ENCODE measurements at places on chromosomes 5 and 9.

DNA sequence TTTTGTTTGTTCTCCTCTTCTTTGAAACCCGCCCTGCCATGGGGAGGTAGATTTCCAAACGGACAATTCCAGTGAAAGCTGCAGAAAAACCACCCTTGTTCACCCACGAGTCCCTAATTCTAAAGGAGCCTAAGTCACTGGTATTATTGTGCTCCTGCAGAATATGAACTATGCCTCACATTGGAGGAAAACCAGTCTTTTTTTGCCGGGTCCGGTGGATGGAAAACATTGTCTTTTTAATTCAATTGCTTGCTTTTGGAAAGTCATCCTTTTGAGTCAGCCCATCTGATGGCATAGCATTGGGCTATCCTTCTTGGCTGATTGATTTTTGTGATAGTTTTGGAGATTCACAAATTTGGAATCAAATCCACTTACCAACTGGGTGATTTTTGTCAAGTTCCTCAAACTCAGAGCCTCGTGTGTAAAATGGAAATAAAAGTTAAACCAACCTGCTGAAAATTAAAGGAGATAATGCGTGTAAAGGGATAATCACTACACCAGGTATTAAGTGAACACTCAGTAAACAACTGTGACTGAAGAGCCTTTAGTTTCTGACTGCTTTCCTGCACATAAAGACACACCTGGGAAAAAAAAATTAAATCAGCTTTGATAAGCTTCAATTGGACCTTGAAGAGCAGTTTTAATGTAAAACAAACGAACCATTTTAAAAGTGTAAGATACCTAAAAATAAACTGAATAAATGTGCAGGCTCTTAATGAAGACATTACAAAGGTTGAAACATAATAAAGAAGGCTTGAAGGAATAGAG is 780 bp upstream of the CCNJL start:
- no peak for DNase-seq

DNA sequence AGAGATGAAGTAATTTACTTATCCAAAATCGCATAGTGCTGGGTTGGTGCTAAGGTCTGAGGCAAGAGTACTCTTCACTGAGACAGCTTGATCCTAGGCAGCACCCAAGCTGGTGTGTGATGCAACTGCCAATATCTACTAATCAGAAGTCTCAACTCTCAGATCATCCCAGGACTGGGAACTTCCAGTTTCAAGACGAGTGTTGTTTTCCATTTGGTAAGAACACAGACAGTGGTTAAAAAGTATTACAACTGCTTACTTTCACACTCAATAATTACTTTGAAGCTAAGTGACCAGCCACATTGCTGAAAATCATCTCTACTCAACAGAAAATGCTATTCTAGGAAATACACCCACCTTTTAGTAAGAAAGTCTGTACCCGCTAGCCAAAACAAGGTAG is 45.3 kb downstream of the FBXW11 start:
- no peak for DNase-seq

DNA sequence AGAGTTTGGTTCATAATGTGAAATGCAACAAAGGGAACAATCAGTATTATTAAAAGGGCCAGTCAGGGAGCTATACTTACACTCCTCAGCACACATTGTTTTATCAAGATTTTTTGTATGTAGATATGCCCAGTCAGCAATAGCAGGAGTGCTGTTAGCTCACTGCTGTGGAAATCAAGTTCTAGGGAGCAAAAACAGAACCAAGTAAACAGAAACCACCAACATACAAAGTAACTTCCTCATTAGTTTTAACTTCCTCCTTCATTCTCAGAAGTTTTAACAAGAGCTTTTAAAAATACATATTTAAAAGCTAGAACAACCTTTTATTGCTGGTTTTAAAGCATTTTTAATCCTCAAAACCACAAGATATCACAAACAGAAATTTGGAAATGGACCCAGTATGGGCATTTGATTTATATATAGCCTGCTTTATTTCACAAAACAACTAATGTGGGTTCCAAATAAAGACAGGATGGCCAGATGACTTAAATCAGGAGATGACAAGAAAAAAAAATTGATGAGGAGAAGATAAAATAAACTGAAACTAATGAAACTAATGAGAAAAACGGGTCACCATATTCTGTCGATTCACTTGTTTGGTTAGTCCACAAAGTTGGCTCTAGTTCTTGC is 178.5 kb downstream of the ADAMTS12 start:
- no peak for DNase-seq

GRCh38 chr9:118170032-118170955 is 466.1 kb downstream of the TLR4 start:
- DNase-seq: no peak

Data from activated T-helper 1 cell treated with anti-CD3 and anti-CD28 coated beads, Interleukin-2, amount 50 U/mL, for 16 hours (primary cell).